ENCODE measurements at places on chromosomes 4 and X.

DNA sequence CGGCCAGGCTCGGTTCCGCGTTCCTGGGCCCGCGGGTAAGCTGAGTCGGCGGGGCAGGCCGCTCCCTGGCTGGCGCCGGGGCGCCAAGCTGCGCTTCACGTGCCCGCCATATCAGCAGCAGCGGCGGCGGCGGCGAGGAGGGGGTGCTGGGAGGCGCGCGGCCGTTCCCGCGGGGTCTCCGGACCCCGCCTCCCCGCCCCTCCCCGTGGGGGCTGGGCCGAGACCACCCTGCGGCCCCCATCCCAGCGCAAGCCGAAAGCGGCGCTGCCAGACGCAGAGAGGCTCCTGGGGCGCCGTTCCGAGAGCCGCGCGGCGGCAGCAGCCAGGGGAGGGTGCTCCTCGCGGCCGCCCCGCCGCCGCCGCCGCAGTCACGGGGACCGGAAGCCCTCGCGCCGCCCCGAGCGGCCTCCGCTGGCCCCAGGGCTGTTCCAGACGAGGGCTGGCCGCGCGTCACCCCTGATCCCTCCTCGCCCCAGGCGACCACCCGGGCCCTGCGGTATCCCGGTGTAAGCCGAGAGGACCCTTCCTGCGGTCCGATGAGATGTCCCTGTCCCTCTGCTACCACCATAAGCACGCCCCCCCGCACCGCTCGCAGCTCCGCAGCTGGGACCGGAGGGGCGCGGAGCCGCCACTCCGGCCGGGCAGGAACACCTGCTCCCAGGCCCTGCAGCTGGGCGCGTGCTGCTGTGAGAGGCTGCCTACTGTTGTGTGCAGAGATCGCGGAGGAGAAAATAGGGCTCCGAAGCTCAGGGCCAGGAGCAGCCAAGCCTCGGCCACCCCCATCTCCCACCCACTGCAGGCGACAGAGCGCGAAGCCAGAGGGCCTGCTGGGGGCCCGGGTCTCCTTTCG, 7.5 kb upstream of the BCOR start:
- DNase-seq: no peak

DNA sequence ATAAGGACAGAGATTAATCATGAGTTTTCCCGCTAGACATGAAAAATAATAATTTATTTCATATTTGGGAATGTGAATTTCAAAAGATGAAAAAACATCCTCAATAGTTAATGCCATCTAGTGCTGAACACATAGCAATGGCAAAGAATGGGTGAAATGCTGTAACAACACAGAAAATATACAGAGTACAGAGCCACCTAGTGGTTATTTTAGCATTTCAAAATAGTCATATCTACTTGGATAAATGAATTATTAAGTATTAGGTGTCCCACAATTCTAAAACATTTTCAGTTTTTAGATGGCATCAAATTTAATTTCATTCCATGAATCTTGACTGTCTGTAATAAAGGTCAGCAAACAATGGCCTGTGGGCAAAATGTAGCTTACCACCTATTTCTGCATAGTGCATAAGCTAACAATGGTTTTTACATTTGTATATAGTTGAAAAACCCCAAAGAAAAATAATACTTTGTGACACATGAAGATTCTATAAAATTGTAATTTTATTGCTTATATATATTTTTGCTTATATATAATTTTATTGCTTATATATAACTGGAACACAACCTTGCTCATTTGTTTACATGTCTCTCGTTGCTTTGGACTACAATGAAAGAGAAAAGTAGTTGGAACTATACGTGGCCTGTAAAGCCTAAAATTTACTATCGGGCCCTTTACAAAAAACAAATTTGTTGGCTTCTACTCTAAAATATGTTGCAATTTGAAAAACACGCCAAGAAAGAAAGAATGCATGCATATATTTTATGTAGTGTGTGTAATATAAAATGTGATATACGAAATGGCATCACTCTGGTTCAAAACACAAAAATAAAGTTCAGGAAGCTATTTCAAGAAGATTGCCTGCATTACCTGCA, 99.1 kb upstream of the FAM47C start:
- DNase-seq: no peak

- no peak for DNase-seq
Observed at GRCh38 chr4:138327338-138327737, 85.2 kb upstream of the SLC7A11 start.

GRCh38 chr4:181525634-181526033, 717.6 kb upstream of the TENM3 start:
- DNase-seq: no peak

DNA sequence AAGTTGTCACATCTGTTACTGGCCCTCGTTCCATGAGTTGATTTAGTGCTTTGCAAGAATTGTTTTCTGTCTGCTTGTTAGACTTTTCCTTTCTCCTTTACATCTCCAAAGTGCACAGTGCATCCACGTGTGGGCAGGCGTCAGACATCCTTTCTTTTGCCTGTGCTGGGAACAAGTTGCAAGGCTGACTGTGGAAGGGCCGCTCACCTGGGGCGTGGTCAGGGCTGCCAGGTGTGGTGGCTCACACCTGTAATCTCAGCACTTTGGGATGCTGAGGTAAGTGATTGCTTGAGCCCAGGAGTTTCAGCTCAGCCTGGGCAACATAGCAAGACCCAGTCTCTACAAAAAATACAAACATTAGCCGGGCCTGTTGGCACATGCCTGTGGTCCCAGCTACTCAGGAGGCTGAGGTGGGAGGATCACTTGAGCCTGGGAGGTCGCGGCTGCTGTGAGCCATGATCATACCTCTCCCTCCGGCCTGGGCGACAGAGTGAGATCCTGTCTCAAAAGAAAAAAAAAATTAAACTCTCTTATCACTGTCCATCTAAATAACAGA, 46.2 kb downstream of the RGS12 start:
- DNase-seq: no peak

DNA sequence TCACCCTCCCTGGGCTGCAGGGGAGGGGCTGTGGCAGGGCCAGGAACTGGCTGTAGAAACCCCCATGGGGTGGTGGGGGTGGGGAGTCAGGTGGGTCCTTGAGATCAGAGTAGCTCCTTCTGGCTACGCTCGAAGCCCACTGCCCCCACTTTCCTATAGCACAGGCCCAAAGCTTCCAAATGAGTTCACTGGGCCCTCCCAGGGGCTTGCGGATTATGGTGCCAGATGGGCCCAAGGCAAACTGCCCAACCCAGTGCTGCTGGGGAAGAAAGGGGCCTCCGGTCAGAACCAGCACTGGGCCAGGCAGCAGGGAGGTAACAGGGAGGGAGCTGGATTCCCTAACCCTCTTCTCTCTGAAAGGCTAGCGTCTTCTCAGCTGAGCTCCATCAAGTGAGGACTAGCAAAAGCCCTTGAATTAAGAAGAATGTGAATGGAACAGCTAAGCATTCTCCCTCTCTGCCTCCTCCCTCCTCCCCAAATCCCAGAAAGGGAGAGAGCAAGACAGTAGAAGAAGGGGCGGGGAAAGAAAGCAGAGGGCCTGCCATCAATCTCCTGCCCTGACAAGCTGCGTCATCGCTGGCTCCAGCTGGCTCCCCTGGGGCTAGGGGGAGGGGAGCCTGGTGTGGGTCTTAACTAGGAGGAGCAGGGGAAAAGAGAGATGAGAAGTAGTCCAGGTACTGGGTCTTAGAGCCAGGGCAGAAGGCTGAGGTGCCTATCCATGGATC, 34.7 kb downstream of the FRMPD3 start:
- no peak for DNase-seq

DNA sequence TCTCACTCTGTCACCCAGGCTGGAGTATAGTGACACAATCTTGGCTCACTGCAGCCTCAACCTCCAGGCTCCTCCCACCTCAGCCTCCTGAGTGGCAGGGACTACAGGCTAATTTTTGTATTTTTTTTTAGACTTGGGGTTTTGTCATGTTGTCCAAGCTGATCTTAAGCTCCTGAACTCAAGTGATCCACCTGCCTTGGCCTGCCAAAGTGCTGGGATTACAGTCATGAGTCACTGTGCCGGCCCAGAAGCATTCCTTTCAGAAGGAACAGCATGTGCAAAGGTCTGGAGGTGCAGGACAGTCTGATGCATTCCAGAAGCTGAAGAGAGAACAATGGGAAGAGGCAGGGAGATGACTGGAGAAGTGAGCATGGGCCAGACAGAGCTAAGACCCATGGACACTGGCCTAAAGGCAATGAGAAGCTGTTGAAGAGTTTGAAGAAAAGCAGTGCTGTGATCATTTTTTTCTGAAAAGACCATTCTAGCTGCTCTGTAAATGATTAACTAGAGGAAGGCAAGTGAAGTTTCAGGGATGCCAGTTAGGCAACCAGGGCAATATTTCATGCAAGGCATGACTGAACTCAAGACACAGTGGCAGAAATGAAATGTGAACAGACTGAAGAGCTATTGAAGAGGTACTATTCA, 43.2 kb downstream of the MANBA start:
- no peak for DNase-seq

DNA sequence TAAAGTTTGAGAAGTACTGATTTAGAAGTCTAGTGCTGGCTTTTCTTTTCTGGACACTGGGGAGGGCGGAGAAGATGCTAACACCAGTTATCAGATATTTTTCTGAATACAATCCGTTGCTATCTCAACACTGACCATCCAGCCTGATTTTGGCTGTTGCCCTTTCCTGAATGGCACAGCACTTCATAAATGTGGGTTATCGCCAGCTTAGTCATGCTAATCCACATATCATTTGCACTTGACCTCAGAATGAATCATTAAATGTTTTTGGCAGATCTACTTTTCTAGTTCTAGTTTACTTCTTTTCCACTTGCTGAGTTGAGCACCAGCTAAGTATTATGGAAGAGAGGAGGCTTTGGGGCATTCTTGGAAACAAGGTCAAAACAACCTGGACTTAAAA, 60.8 kb upstream of the ESX1 start:
- DNase-seq: no peak

All from stimulated activated CD8-positive, alpha-beta memory T cell treated with anti-CD3 and anti-CD28 coated beads, Interleukin-4, amount 100 ng/mL, for 4 hours (primary cell).